T-helper 22 cell (primary cell): ENCODE measurements at places on chromosomes 4 and X.
A peak's percentile ranks its signal among the peaks of the same experiment; 100 is the strongest.

GRCh38 chr4:57877047-57877458 is 766.9 kb upstream of the IGFBP7 start:
- DNase-seq: no peak

GRCh38 chr4:19831644-19832285 is 419.9 kb upstream of the SLIT2 start:
- no peak for DNase-seq

- DNase-seq: no peak
Observed at GRCh38 chrX:30904186-30904585, 15.1 kb upstream of the TAB3 start.

DNA sequence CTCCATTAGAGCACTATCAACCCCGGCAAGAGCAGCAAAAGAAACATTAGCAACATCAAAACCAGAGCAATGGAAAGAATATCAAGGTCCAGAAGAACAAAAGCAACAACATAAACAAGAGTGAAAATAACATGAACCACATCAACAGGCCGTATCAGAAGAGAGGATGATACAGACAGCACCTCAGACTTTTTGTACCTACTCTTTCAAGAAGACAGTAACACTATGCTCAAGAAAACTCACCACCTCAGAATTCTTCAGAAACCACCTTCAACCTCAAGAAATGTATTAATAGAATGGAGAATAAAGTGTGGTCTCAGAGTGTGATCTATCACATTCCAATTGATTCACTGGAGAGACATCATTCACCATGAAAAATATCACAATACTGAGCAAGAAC is 46.5 kb downstream of the VSIG4 start:
- no peak for DNase-seq

DNA sequence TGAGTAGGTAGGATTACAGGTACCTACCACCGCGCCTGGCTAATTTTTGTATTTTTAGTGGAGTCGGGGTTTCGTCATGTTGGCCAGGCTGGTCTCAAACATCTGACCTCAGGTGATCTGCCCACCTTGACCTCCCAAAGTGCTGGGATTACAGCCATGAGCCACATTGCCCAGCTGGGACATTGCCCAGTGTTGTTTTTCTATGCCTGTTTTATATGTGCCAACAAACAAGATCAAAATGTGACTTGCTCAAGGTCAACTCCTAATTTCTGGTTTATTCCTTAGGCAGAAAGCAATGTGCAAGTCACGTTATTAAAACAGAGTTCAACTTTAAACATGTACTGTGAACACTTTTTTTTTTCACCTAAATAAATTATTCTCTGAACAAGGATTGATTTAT is 2.7 kb downstream of the LRIT3 start:
- DNase-seq: no peak

GRCh38 chr4:8046925-8047541 is 107.4 kb upstream of the AFAP1 start:
- no peak for DNase-seq

DNA sequence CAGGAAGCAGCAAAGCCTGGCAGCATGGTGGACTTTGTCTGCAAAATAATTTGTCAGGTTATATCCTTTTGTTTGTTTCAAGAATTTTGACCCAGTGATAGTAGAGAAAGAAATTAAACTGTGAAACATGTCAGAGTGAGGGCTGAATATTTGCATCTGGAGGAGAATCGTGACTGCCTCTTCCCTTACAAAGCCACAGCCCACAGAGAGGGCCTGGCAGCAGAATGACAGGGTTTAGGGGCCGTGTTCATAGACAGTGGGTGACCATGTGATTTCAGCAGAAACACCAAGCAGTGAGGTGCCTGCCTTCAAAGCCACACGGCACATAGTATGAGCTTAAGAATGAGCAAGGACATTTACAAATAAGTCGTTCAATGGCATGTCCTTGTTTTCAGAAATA is 24.4 kb upstream of the PLAC8 start:
- DNase-seq: no peak

DNA sequence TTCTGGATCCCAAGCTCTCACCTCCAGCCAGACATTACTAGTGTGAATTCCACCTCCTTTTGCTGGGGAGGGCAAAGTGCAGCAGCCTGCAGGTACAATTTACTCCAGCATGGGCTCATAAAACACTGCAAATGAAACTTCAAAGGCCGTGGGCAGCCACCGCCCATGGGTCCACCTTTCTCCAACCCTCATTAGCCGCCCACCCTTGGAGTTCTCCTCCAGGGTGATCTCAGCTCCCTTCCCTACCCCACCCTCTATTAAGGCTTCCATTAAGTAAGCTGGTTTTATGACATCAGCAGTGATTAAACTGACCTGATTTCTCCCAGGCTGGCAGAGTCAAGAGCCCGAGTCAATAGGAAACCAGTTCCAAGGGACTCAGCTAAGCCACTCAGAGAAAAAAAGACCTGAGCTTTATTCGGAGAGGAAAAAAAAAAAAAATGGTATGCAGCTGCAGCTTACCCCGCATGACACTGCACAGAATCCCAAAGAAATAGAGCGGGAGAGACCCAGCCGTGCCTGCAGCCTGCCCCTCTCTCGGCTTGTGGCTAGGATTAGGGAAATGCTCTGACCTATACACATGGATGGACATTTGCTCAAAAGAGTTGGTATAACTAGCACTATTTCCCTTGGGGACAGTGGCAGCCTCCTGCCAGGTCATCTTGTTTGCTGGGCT is 319.6 kb downstream of the PTTG2 start:
- DNase-seq: no peak

DNA sequence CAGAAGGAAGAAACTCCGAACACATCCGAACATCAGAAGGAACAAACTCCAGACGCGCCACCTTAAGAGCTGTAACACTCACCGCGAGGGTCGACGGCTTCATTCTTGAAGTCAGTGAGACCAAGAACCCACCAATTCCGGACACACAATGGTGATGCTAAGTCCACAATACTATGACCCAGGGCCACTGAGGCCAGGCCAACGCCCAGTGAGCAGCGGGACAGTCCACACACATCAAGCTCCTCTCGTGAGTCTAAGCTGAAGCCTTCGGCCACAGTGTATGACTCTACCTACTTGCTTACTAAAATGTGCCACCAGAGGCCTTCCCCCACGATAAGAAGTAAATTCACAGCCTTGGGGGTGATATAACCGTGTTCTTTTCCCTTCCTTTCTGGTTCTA is 10.2 kb upstream of the CDKN2AIP start:
- no peak for DNase-seq

DNA sequence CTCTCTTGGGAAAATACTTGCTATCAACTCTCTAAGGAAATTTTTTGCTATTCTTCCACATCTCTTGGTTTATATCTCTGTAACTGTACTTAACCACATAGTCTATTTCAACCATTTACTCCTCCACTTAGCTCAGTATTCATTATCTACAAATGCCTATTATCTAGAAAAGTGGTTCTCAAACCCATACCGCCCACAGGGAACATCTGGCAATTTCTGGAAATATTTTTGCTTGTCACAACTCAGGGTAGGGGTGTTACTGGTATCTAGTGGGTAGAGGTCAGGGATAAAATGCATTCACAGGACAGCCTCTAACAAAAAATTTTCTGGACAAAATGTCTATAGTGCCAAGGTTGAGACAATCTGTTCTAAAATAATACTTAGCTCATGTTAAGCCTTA is 14.4 kb downstream of the ATRX start:
- DNase-seq: no peak

GRCh38 chr4:77225022-77225421 is 68.0 kb downstream of the CCNG2 start:
- DNase-seq: no peak

GRCh38 chr4:766559-767283 is 59.2 kb downstream of the CPLX1 start:
- DNase-seq: no peak

DNA sequence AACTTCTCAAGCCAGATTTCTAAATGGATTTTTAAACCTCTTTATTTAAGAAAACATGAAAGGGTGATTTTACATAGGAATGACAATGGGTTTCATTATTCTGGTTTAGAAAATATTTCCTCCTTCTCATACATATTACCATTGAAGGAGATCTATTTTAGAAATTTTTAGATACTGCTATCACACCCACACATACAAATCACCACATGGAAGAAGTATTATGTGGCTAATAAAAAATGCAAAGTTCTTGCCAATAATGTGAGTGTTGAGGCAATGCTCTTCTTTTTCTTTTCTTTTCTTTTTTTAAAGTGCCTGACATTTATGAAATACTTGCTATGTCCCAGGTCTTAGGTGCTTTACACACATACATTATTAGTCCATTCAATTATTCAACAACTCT is 6.8 kb downstream of the STAP1 start:
- no peak for DNase-seq

- no peak for DNase-seq
Observed at GRCh38 chr4:119646347-119647071, 17.9 kb upstream of the PDE5A start.

DNA sequence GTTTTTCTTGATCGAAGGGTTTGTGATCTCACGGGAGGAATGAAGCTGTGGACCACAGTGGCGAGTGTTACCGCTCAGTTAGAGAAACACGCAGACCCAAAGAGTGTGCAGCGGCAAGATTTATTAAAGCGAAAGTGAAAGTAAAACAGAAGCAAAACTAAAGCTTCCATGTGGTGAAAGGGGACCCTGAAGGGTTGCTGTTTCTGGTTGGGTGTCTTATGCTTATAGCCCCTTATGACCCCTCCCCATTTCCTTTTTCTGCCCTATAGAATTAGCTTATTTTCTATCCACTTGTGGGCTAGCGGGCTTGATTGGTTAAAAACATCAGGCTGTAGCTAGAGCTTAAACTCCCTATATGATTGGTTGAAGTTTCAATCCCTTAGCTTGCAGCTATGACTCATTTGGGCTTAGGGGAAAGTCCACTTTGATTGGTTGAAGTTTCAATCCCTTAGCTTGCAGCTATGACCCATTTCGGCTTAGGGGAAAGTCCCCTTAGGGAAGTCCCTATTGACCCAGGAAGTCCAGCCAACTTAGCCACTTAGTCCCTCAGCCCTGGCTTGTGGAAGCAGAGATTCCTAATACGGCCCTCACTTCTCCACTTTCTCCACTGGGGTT is 171.2 kb upstream of the NWD2 start:
- DNase-seq: no peak

- no peak for DNase-seq
Observed at GRCh38 chr4:114217150-114217817, 237.8 kb upstream of the ARSJ start.

GRCh38 chr4:38560768-38561558 is 103.0 kb upstream of the KLF3 start:
- DNase-seq: no peak

DNA sequence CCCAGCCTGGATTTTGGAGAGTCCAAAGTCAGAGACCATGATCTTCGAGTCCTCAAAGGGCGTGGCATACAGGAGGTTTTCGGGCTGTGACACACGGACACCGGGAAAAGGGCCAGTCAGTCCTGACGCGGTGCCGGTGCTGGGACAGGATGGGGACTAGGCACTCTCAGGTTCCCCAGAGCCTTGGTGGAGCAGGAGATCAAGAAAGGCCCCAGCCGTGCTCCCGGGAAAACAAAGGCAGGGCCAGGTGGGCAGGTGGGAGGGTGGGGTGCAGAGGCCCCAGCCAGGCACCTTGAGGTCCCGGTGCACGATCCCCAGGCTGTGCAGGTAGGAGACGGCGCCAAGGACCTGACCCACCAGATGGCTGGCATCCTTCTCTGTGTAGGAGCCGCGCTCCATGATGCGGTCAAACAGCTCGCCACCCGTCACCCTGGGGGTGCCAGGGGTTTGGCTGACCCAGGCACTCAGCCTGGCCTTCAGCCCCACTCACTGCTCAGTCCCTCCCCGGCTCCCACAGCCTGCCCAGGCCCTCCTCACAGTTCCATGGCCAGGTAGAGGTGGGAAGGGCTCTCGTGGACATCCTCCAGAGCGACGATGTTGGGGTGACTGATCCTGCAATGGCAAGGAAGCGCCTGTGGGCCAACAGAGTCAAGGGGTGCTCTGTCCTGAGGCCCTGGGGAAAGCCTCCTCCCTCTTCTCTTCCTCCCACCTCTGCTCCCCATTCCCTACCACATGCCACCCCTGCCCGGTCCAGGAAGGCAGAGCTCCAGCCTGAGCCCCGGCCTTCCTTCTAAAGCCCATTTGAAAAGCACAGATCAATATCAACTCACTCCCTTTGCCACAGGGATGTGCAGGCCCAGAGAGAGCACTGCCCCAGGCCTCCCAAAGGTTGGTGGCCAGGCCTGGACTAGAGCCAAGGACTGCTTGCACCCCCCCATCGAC is 1.8 kb downstream of the PNCK start:
- no peak for DNase-seq

GRCh38 chr4:165070560-165070959 is 16.9 kb downstream of the TRIM75 start:
- DNase-seq: no peak

DNA sequence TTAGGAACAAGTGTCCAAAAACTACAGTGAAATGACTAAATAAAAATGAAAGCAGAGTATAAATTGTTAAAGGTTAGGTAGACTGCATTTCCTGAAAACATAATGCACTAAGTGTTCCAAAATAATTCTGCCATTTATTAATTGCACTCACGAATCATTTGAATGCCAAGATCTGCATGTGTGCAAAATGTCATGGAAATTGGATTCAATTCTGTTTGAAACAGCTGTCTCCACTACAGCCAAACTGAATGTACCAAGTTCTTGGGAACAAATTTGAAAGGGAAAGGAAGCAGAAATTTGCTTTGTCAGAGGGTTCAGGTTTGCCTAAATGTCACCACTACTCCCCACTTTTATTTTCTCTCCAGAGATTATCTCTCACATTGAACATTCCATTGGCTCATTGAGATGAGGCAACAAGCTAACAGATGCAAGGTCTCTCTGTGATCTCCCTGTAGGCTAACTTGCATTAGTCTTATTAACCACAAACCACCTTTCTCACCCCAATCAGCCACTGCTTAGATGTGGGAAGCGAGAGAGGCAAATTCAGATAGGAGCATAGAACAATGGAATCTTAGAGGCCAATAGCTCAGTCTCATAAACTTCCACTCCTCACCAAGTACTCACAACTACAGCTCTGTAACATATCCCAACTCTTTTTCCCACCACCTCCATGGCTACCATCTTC is 226.6 kb downstream of the KDR start:
- no peak for DNase-seq

- peak; percentile 51 for DNase-seq
Observed at GRCh38 chrX:102651242-102652011, at the start of gene GPRASP1. Gene GPRASP1 (plus strand): TSS chrX:102651483. CDS start chrX:102653914, 2,431 bp downstream.

GRCh38 chr4:121182296-121182695 is 18.2 kb upstream of the TNIP3 start:
- DNase-seq: no peak

GRCh38 chrX:54172455-54172854 is 10.6 kb downstream of the FAM120C start:
- no peak for DNase-seq

- DNase-seq: peak; percentile 15
Observed at GRCh38 chr4:183398298-183399125, 45.9 kb upstream of the CDKN2AIP start.

GRCh38 chr4:82261084-82261483 is 112.7 kb downstream of the HNRNPD start:
- DNase-seq: no peak
